ENCODE measurements at places on chromosomes 7 and 10.

GRCh38 chr7:134567368-134567767, 18.5 kb downstream of the AKR1B15 start:
- DNase-seq, result no peak

GRCh38 chr7:101804088-101804963, 13.1 kb upstream of the CUX1 start:
- no peak for DNase-seq

GRCh38 chr7:128378637-128379036, 17.1 kb upstream of the PRRT4 start:
- DNase-seq, result no peak

GRCh38 chr10:78349911-78350663, 316.4 kb downstream of the RPS24 start:
- DNase-seq, result no peak

GRCh38 chr10:11252887-11253286, 235.2 kb downstream of the CELF2 start:
- no peak for DNase-seq

DNA sequence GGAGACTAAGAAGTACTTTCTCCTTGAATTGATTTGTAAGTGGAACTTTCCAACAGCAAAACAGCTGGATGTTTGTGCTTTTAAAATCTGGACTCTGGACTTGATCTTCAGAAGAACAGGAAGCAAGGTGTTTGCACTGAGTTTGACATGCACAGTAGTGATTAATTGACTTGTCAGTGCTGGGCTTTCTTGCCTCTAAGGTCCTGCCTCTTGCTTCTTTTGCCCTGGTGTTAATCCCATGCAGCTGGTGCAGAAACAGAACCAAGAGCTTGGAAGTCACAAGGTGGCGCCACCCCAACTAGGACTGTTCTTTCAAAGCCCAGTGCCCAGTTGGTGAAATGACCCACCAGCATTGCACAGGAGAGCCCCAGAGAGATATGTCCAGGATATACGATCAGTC, 66.8 kb upstream of the SEPHS1 start:
- no peak for DNase-seq

GRCh38 chr7:15389073-15389472, 172.7 kb downstream of the AGMO start:
- DNase-seq, result peak; percentile 9
